ENCODE measurements at places on chromosomes 13 and 19.

- DNase-seq: no peak
Observed at GRCh38 chr19:46924874-46925547, 64.2 kb downstream of the ARHGAP35 start.

- no peak for DNase-seq
Observed at GRCh38 chr13:39870197-39870747, 214.8 kb downstream of the COG6 start.

DNA sequence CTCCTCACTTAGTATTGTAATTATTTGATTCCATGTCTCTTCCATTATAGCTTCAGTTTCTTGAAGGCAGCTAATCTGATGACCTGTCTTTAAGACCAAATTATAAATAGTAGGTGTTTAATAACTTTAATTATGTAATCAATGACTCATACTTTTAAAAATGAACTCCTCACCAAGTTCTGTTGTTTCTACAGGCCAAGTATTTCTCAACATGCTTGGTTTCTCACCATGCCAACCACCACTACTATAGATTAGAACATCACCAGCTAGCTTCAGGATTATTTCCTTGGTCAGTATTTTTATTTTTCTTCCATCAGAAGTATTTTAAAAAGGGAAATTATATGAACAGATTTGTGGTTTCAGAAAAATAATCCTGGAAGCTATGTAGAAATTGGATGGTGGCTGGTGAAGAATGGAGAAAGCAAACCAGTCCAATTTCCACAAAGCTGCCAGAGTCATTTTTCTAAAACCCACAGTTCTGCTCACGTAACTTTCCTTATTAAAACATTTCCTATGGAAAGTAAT is 237.7 kb upstream of the DACH1 start:
- DNase-seq: no peak

- no peak for DNase-seq
Observed at GRCh38 chr19:16892868-16893685, 4.3 kb downstream of the F2RL3 start.

- DNase-seq: no peak
Observed at GRCh38 chr19:24046550-24046949, 40.4 kb upstream of the ZNF254 start.
